ENCODE measurements at places on chromosomes 1 and 21.

GRCh38 chr1:91711504-91712247, 174.3 kb downstream of the TGFBR3 start:
- DNase-seq = no peak

DNA sequence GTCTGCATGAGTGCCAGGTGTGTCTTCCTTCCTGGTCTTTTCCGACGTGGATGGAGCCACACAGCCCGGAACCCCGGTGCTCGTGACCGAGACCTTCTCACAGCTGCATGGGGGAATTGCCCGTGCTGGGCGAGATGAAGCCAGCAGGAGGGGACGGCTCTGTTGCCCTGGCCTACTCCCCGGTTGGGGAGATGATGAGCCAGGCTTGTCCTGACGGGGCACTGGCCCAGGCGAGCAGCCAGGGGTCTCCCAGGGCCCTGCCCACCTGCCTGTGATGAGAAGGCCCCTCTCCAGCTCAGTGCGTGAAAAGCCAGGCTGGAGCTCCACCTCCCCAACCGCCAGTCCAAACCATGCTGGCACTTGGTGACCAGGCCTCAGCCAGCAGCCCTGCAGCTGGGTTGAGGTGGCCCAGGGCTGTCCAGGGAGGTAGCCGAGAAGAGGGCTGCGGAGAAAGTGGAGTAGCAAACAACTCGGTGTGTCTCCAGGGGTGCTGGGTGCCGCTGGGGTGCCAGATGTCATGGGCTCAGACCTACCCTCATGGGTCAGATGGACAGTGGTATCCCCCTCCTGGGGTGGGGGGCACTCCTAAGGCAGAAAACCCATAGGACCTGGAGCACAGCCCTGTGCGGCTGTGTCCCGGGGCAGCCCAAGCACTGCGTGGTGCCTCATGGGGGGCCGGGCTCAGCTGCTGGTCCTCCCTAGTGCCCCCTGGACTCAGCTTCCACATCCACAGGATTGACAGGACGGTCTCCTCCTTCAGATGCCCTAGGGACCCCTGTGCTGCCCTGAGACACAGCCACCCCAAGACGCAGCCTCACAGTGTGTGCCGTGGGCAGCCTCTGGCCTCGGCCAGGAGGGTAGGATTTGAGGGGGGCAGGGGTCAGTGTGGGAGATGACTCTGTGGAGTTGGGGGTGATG, 26.1 kb downstream of the PRDM16 start:
- DNase-seq = no peak

- no peak for DNase-seq
Observed at GRCh38 chr1:8533124-8533523, 215.2 kb downstream of the SLC45A1 start.

- peak; percentile 83 for DNase-seq
Observed at GRCh38 chr1:204294357-204294756, 65.4 kb downstream of the PLEKHA6 start.

DNA sequence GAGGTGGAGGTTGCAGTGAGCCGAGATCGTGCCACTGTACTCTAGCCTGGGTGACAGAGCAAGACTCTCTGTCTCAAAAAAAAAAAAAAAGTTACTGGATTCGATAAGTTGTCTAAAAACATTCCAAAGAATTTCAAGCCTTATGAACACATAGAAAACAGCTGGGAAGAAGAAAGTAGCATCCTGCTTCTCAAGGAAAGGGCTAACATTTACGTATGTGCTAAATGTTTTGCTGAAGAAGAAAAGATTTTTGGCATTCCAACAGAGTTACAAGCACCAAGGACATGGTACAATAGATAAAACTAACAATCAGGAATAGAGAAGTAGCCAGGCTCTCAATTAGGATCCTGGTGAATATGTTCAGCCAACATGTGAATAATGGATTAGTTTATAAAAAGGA, 69.8 kb downstream of the HFM1 start:
- DNase-seq = no peak

DNA sequence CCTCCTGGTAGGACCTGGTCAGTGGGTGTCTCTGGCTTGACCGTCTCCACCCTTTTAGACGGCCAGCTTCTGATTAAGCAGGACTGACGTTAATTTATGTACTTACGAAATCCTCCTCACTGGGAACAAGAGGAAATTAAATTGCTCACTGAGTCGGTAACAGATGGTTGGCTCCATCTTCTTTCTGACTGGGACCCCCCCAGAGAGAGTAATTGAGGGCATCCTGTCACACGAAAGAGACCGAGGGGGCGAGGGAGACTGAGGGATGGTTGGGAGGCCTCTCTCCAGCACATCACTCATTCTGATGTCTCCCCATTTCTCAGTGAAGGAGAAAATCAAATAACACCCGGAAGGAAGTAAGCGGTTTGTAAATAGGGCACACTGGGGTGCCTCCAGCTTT, 104.8 kb downstream of the OMA1 start:
- DNase-seq = no peak

DNA sequence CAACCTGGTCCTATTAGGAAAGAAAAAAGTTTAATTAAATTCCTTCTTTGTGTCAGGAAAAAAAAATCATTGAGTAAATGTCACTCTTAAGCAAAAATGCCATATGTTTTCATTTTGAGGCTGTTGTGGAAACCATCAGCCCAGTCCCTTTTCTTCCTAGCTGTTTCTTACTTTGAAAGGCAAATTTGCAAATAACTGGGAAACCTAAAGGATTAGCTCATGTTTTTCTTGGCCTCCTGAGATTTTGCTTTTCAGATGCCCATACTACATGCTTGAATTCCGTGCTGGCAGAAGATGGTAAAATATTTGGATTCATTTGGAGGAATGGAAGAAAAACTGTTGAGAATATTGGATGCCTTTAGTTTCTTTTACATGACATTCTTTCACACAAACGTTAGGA, 182.1 kb upstream of the ADAMTS5 start:
- DNase-seq = peak; percentile 34
